ENCODE measurements at places on chromosomes 12 and 14. TPM values are rescaled to one million over a fixed set of nuclear protein-coding genes. Genes with fewer than 3 reads are reported as not detected.

The SLC6A12 gene
- total RNA-seq: not detected

The CPM gene
- 0.80 TPM for total RNA-seq

The OLR1 gene
- total RNA-seq: 0.08 TPM

The SERPINA10 gene
- not detected for total RNA-seq

The FAM222A gene
- total RNA-seq: 0.37 TPM

The PTGER2 gene
- 0.77 TPM for total RNA-seq
